ENCODE measurements at places on chromosomes 4 and X. TPM values are rescaled to one million over a fixed set of nuclear protein-coding genes. Genes with fewer than 3 reads are reported as not detected.
A peak's percentile ranks its signal among the peaks of the same experiment; 100 is the strongest.

DNA sequence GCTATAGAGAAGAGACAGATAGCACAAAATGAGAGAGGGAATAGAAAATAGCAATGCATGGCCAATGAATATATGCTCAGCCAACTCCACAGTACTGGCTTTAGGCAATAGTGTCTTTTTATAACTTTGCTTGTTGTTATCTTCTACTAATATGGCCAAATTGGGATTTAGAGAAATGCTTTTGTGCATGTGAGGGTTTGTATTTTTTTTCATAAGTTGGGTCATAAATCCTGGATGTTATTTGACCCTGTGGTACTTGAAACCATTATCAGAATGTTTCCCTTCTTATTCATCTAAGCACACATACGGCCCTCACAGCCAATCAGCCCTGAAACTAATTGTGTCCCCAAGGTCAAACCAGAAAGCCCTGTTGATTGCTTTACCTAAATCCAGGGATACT is 35.2 kb upstream of the LPAR4 start:
- H3K36me3 ChIP-seq = no peaks in the 10 kb centered on the region
- no peak overlapping the region for H3K27ac ChIP-seq
- no peak overlapping the region for H3K4me3 ChIP-seq
- DNase-seq = no peak

DNA sequence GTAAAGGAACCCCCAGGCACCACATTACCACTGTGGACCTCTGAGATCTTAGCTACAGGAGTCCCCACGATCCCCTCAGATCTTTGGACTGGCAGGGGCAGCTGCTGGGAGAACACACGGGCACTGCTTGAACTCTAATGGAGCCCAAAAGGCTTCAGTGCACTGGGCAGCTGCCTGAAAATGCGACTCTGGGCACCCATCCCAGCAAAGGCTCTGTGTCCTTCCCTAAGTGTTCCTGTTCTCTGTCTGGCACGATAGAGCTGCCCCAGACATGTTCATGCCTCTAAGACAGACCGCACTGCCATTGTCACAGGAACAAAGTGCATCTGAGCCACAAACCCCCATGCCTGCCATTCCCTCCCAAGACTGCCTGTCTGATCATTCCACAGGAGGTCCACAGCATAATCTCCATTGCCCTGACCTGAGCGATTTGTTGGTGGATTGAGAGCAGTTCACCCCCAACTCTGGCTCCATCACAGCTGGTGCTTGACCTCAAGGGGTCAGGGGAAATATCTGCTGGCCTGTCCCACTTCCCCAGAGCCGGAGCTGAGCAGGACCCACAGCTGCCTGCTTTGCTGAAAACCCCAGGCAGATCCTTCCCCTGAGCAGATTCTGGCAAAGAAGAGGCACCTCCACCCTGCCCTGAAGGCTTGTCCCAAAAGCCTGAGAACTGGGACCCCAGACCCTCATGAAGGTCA is 436.0 kb upstream of the INTU start:
- peaks cover 5% of the 10 kb centered on the region for H3K4me1 ChIP-seq
- H3K36me3 ChIP-seq = no peaks in the 10 kb centered on the region
- no peaks in the 10 kb centered on the region for H3K27me3 ChIP-seq
- DNase-seq = peak; percentile 28
- H3K4me3 ChIP-seq = no peak overlapping the region

DNA sequence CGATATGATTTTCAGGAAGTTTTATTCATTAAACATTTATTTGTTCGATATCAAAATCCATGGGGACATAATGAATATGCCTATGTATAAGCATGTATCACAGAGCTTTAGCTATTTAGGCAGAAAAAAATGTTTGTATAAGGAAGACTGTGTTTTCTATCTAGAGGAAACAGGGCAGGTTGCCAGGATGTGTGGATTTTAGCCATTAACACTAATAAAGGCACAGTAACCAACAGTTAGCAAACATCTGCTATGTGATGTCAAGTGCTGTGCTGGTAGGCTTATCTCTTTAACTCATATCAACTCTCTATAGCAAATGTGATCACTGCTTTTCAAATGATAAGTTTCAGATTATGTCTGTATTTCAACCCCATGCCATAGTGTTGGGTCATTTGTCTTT is 708.9 kb upstream of the HS3ST1 start:
- H3K4me3 ChIP-seq = no peak overlapping the region
- no peaks in the 10 kb centered on the region for H3K4me1 ChIP-seq
- H3K36me3 ChIP-seq = no peaks in the 10 kb centered on the region
- H3K27ac ChIP-seq = no peak overlapping the region

- no peak overlapping the region for H3K4me3 ChIP-seq
- no peaks in the 10 kb centered on the region for H3K4me1 ChIP-seq
- no peak for DNase-seq
- H3K36me3 ChIP-seq = no peaks in the 10 kb centered on the region
- H3K27me3 ChIP-seq = no peaks in the 10 kb centered on the region
These were observed 231.4 kb upstream of the GPC4 start for GRCh38 chrX:133646719-133647116.

DNA sequence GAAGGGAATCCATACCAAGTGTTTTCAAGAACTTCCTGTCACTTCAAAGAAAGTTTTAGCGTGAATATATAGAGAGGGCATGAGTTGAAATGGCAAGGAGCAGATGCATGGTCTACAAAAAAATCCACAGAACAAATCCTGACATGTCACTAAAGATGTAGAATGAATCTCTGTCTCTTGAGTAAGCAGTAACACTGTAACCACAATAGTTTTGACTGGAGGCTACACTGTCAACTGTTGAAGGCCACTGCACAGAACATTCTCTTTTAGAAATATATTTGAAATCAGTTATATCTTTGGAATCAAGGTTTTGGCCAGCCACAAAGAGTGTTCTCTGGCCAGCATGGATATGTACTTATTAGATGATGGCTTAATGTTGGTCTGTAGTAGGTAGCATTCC is 83.8 kb downstream of the VCX3B start:
- no peak overlapping the region for H3K4me3 ChIP-seq
- H3K36me3 ChIP-seq = no peaks in the 10 kb centered on the region
- H3K4me1 ChIP-seq = no peaks in the 10 kb centered on the region
- no peak overlapping the region for H3K27ac ChIP-seq
- no peak for DNase-seq

GRCh38 chr4:69727426-69727825 is 33.0 kb downstream of the SULT1B1 start:
- no peak overlapping the region for H3K27ac ChIP-seq
- H3K36me3 ChIP-seq = no peaks in the 10 kb centered on the region
- DNase-seq = no peak
- H3K27me3 ChIP-seq = no peaks in the 10 kb centered on the region
- no peaks in the 10 kb centered on the region for H3K4me1 ChIP-seq

DNA sequence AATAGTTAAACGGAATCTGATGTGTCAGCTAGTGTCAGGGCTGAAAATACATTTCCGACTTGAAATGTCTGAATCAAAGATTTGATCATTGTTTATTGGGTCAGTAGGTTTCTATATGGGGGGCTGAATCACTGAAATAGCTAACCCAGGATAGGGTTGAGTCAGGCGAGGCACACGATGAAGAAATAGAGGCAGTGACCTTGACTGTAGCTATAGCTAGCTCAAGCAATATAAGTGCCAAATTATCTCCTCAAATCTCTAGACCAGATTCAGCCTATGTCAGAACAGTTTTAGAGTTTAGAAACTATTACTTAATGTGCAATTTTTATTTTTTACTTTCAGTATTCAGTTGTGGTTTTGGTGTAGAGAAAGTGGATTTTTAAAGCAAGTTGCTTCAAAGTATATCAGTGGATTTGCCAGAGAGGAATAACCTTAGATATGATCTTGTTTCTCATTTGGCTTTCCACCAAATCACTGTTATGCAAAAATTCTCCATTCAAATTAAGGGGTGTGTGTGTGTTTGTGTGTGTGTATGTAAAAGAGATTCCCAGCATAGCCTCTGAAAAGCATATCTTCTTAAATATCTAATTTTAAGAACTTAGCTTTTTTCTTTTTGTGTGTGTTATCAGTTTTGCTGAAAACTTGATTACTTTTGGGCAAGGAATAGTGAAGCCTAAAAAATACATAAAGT is 100.3 kb upstream of the RPL34 start:
- H3K27ac ChIP-seq = no peak overlapping the region
- DNase-seq = no peak
- no peak overlapping the region for H3K4me3 ChIP-seq
- no peaks in the 10 kb centered on the region for H3K4me1 ChIP-seq

DNA sequence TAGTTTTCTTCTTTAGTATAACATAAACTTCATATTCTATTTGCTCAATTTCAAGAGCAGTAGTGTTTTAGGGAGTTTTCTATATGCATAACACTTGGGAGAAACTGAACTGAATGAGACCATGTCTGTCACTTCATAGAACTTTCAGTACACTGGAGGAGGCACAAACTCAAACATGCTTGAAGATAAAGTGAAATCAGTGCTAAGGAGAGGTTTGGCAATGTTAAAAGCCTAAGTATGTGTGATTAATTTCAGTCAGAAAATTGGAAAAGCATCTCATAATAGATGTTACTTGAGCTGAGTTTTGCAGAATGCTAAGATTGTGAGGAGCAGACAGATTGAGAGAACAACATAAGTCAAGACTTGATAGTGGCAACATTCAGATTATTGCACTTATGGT is 411.2 kb upstream of the HS3ST1 start:
- no peaks in the 10 kb centered on the region for H3K4me1 ChIP-seq
- H3K27me3 ChIP-seq = no peaks in the 10 kb centered on the region
- H3K27ac ChIP-seq = no peak overlapping the region

DNA sequence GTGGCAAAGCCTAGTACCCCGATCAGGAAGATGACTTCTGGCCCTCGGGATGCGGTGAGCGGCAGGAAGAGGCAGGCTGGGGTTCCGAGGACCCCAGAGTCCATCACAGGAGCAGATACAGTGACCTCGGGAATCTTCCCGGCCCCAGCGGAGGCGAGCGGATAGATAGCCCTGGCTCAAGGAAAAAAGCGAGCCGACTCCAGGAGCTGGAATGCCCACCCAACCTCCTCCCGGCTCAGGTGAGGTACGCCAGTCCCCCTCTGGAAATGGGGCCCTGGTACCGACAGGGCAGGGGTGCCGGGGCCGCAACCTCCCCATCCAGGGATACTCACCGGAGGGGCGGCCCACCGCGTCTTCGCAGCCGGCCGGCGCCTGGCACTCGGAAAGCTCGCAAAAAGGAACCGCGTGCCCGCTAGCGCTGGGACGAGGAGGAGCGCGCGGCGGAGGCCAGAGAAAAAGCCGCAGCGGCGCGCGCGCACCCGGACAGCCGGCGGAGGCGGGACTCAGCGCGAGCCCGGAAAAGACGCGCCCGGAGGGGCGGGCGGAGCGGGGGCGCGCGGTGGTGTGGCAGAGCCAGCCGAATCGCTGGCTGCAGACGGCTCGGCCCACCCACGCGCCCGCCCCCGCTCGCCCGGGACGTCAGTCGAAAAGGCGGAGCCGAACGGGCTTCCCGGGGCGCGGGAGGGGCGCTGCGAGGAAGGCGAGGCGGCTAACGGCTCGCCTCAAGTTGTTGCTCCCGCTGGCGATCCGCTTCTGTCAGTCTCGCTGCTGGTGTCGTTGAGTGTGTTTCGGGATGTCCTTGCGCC is at the start of gene ACSL4:
TSS of gene ACSL4 (minus strand) at position 451 of the 806 bp plus-strand sequence. CDS start 49,894 bp downstream, outside the sequence.
- H3K4me1 ChIP-seq = no peaks in the 10 kb centered on the region
- H3K27ac ChIP-seq = peak within 1 kb of the TSS; percentile 85
- peak within 1 kb of the TSS; percentile 86 for H3K4me3 ChIP-seq

DNA sequence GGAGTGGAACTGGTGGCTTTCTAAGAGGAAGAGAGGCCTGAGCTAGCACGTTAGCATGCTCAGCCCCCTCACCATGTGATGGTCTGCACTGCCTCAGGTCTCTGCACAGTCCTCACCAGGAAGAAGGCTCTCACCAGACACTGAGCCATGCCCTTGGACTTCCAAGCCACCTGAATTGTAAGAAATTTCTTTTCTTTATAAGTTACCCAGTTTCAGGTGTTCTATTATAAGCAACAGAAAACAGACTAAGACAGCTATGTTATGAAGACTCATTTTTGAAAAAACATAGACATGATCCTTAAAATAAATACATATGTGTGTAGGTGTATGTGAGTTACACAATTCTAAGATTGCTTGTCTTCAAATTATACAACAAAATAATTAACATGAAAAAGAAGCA is 74.7 kb downstream of the CEP44 start:
- H3K36me3 ChIP-seq = no peaks in the 10 kb centered on the region
- no peak for DNase-seq
- H3K27ac ChIP-seq = no peak overlapping the region
- no peaks in the 10 kb centered on the region for H3K27me3 ChIP-seq

GRCh38 chrX:18992829-18993228 is 8.9 kb upstream of the PHKA2 start:
- H3K4me3 ChIP-seq = no peak overlapping the region
- DNase-seq = no peak
- no peaks in the 10 kb centered on the region for H3K36me3 ChIP-seq
- H3K27ac ChIP-seq = no peak overlapping the region

DNA sequence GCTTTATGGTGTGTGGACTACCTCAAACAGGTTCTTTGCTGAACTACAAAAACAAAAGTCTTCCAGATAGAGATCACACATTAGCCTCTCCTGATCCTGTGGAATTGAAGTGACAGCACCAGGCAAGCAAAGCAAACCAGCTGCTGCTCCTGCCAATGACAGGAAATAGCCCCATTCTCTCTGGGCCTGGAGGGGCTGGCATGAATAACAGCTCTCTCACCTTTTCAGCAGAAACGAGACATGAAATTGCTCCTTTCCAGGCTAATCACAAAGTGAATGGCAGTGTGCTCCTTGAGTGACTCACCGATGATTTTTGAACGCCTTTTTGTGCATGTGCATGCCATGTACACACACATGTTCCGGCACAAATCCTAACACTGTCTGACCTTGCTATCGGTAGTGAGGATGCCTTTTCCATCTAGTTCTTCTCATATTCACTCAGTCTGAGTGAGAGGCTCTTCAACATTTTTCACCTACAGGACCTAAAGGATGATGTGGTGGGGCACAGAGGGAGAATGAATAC is 24.4 kb downstream of the MFAP3L start:
- DNase-seq = no peak
- H3K36me3 ChIP-seq = no peaks in the 10 kb centered on the region
- H3K4me3 ChIP-seq = no peak overlapping the region
- H3K4me1 ChIP-seq = peaks cover 3% of the 10 kb centered on the region
- no peak overlapping the region for H3K27ac ChIP-seq
- no peaks in the 10 kb centered on the region for H3K27me3 ChIP-seq

DNA sequence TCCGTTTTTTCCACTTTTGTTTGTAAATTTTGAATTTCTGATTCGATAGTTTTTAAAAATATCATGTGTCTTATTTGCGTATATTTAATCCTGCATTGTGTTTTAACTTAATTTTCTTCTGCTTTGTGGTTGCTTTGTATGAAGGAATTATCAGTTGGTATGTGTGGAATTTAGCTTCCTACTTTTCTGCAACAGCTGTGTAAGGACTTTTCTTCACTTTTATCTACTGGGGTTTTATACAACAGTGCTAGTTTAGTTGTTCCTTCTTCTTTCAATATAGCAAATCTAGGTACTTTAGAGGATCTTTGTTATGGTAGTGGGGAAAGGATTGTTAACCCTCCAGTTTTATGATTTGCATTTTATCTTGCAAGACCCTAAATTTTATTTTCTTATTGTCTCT is 410.3 kb downstream of the CCSER1 start:
- no peak overlapping the region for H3K27ac ChIP-seq
- H3K4me3 ChIP-seq = no peak overlapping the region
- H3K4me1 ChIP-seq = peaks cover 2% of the 10 kb centered on the region
- no peaks in the 10 kb centered on the region for H3K27me3 ChIP-seq
- no peak for DNase-seq

GRCh38 chr4:142567620-142568451 is 278.3 kb downstream of the INPP4B start:
- no peak overlapping the region for H3K4me3 ChIP-seq
- no peaks in the 10 kb centered on the region for H3K4me1 ChIP-seq
- no peaks in the 10 kb centered on the region for H3K27me3 ChIP-seq
- DNase-seq = no peak
- no peaks in the 10 kb centered on the region for H3K36me3 ChIP-seq

The F8A2 gene
- not detected for total RNA-seq

The ZNF595 gene
- total RNA-seq = 80.7 TPM

The GPC3 gene
- total RNA-seq = 5.4 TPM

Data from testis (tissue), 5 donors.